ENCODE measurements at places on chromosomes 3 and 15. TPM values are rescaled to one million over a fixed set of nuclear protein-coding genes. Genes with fewer than 3 reads are reported as not detected.
A peak's percentile ranks its signal among the peaks of the same experiment; 100 is the strongest.

- DNase-seq = peak; percentile 55
Measured at GRCh38 chr15:64599716-64600115, 139.3 kb downstream of the ZNF609 start.

DNA sequence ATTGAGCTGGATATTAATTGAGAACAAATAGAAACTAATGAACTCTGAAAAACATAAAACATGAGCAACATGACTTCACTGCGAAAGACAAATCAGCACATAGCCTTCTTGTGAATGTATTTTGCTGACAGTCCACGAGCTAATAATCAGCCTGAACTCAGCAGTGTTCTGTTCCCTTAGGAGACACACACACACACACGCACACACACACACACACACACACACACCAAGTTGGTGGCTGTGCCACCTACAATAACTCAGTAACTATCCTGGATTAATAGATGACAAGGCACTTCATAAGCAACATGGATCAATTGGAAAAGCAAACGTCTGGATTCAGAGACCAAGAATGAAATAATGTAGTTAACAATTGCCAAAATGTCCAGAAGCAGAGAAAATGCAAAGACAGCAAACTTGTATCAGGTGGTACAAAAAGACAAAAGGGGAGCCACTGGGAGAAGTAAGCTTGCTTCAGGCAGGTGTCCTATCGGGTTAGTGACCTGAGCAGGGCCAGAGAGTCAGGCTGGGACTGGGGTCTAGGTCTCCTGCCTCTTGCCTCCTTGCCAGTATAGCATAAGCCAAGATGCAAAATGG lies 20.5 kb upstream of the UBE2Q2 start:
- DNase-seq = no peak

DNA sequence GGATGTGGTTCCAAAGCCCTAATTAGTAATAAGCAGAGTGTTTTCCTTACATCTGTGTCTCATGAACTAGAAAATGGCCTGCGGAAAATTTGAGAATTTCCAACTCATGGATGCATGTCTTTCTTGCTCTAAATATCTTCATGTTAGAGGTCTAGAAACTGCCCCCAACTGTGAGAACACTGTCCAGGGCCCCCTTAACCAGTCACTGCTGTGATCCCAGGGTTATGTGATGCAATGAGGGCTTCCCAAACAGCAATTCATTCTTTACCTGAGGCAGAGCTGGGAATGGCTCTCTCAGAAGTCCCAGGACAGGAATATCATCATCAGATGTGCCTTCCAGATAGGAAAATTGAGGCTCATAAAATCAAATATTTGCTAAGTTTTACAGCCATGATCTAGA lies 8.2 kb downstream of the NPAP1 start:
- DNase-seq = no peak

DNA sequence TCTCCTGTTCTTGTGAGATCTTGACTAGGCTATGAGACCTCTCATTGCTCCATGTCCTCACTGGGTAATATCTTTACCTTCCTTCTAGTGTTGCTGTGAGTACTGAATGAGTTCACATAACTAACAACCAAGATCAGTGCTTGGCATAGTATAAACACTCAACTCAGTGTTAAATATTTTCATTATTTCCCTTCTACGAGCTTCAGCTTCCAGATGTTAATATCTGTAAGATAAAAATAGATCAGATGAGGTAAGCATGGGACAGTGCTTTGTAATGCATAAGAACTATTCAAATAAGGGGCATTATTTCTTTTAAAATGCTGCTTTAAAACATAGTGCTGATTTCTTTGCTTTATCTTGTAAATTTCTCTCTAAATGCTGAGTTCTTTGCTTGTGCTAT lies 130.8 kb downstream of the DIPK2A start:
- no peak for DNase-seq

GRCh38 chr3:141680620-141681389 lies 57.3 kb upstream of the RNF7 start:
- DNase-seq = peak; percentile 75

DNA sequence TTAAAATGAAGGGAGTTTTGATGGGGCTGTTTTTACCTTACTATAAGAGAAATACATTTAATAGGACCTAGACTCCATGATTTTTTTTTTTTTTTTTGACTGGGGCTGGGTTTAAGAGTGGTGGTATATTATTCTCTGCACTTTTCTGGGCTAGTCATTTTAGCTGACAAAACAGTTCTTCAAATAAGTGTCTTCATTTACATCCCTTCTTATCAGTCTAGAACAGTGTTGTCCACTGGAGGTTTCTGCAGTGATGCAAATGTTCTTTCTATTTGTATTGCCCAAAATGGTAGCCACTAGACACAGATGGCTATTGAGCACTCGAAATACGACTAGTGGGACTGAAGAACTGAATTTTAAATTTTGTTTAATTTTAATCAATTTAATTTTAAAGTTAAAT lies 37.2 kb downstream of the KLHL18 start:
- no peak for DNase-seq

DNA sequence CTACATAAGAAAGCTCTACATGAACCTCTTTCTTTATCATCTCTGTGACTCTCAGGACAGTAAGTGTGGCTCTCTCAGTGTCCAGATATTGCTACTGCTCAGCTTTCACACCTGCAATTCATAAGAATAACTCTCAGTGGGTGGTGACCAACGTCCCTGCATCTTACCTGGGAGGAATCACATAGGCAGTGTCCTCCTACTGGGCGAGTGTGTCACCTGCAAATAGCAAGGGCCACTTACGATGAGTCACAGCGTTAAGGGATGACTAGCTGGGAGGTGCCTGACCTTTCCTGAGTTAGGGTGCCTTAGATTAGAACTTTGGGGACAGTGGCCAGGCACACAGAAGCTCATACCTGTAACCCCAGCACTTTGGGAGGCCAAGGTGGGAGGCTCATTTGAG lies 90.8 kb upstream of the C3orf80 start:
- no peak for DNase-seq

- DNase-seq = no peak
Measured at GRCh38 chr15:31732726-31733125, 297.6 kb upstream of the CHRNA7 start.

DUT gene
- 128 TPM for total RNA-seq

PCNP gene
- total RNA-seq = 85.9 TPM

- peak; percentile 40 for DNase-seq
Measured at GRCh38 chr3:94336046-94336753, 273.3 kb downstream of the NSUN3 start.

- DNase-seq = peak; percentile 6
Measured at GRCh38 chr3:188789251-188789650, 382.5 kb upstream of the TPRG1 start.

- no peak for DNase-seq
Measured at GRCh38 chr3:152196782-152197181, 71.9 kb upstream of the MBNL1 start.

GRCh38 chr15:38896647-38897046 lies 332.0 kb upstream of the RASGRP1 start:
- no peak for DNase-seq

Data from mammary epithelial cell (primary cell).